ENCODE measurements at places on chromosomes 3 and 15. TPM values are rescaled to one million over a fixed set of nuclear protein-coding genes. Genes with fewer than 3 reads are reported as not detected.

Gene CEMIP
- 18.1 TPM for total RNA-seq

Gene SMCO1
- not detected for total RNA-seq

Gene CPN2
- not detected for total RNA-seq

Gene GOLGA6L10
- total RNA-seq, result 0.07 TPM

Gene CIAO2A
- total RNA-seq, result 179 TPM

Gene FRMD5
- 13.2 TPM for total RNA-seq

Gene PLSCR5
- total RNA-seq, result not detected

DNA sequence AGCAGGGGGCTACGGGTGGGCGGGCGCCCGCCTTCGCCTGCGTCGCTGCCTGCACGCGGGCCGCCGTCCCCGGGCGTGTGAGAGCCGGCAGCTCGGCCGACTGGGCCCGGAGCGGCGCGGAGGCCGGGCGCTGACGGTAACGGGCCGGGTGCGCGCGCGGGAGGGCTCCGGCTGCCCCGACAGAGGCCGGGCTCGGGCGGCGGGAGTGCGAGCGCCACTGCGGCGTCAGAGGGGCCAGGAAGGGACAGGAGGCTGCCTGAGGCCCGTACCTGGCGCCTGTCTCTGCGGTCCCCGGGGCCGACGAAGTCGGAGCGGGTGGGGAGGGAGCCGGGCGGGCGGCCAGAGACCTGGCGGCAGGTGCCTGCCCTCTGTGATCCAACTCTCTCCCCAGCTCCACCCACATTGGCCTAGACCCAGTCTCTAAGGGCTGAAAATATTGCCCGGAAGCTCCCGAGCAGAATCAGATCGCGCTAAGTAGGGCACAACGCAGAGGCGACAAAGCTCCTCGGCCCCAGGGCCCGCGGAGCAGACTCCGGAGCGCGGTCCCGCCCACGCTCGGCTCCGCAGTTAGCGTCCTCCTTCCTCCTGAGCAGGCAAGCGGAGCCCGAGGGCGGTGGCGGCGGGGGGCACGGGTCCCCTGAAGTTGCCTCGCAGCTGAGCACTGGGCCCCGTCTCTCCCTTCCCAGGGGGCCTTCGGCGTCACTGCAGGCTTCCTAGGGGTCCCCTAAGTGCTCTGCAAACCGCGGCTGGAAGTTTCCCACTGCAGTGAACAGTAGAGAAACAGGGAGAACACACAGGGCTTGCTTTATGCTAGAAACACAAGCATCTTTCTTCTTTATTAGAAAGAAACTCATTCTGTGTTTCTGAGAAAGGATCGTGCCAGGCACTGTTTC lies at the start of gene MAN2A2:
Gene MAN2A2, plus strand, starts transcription at position 463 of the 893 bp plus-strand sequence. CDS start 906 bp downstream, outside the sequence.
- peak; percentile 12 for DNase-seq

GRCh38 chr3:105473521-105474223 lies 107.0 kb downstream of the ALCAM start:
- DNase-seq, result peak; percentile 14

DNA sequence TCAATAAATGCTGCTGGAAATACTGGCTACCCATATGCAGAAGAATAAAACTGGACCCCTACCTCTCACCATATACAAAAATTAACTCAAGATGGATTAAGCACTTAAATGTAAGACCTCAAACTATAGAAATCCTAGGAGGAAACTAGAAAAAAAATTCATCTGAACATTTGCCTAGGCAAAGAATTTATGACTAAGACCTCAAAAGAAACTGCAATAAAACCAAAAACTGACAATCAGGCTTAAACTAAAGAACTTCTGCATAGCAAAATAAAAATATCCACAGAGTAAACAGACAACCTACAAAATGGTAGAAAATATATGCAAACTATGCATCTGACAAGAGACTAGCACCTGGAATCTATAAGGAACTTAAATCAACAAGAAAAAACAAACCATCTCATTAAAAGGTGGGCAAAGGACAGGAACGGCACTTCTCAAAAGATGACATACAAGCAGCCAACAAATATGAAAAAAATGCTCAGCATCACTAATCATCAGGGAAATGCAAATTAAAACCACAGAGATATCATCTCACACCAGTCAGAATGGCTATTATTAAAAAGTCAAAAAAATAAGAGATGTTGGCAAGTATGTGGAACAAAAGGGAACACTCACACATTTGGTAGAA lies 47.0 kb downstream of the MYO9A start:
- DNase-seq, result no peak

- no peak for DNase-seq
Observed at GRCh38 chr3:101133652-101134051, 140.4 kb upstream of the ABI3BP start.

GRCh38 chr3:126850370-126851085 lies 132.4 kb upstream of the PLXNA1 start:
- peak; percentile 84 for DNase-seq

GRCh38 chr15:35746121-35746520 lies 200.2 kb upstream of the DPH6 start:
- DNase-seq, result no peak

- no peak for DNase-seq
Observed at GRCh38 chr15:53401503-53401902, 358.0 kb downstream of the WDR72 start.

GRCh38 chr15:63595065-63595464 lies 2.1 kb upstream of the FBXL22 start:
- DNase-seq, result no peak

- no peak for DNase-seq
Observed at GRCh38 chr3:77815467-77815866, 775.6 kb downstream of the ROBO2 start.

GRCh38 chr15:57600197-57600596 lies 8.5 kb downstream of the MYZAP start:
- DNase-seq, result no peak

- DNase-seq, result no peak
Observed at GRCh38 chr15:31325595-31326155, 960 bp upstream of the KLF13 start.

GRCh38 chr3:65313666-65314065 lies 625.9 kb upstream of the ADAMTS9 start:
- DNase-seq, result no peak

DNA sequence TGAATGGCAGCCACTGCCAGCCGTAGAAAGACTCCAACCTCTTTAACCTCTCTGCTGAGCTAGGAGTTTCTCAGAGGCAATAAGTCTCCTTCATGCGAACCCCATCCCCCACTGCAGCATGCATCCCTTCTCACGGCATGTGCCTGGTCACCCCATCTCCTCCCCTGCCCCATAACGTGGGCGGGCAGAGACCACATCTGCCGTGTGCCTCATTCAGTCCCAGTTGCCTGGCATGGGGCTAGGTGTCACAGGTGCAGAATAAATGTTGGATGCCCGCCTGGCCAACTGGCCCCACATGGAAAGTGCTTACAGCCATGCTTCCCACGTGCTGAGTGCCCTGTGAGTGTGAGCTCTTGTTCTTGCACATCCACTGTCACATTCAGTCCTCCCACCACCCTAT lies 43.5 kb upstream of the NTRK3 start:
- no peak for DNase-seq

GRCh38 chr3:134057006-134057653 lies 27.4 kb upstream of the SLCO2A1 start:
- DNase-seq, result peak; percentile 26

DNA sequence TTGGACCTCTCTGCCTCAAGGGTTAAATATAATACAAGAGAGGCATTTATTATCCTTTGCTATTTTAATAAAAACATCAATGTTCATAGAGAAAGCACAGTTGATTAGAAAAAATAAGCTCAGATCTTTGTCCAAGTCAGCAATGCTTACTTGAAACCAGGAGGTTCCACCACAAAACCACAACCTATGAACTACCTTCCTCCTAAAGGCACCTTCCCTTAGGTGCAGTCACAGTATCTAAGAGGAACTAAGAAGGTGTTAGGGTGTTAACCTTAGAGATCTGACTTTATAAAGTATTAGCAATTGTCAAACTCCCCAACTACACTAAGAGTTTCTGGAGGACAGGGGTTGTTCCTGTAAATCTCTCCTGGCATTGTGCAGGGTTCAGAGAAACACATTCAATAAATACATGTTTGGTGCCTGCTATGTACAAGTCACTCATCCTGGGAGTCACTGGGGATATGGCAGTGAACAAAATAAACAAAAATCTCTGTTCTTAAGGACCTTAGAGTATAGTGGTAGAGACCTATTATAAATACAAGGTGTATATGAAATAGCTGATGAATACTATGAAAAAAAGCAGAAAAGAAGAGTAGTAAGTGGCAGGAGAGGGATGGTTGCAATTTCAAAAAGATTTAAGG lies 208.6 kb downstream of the NFKBIZ start:
- DNase-seq, result no peak

- DNase-seq, result no peak
Observed at GRCh38 chr3:58880182-58880581, 169.6 kb downstream of the CFAP20DC start.

DNA sequence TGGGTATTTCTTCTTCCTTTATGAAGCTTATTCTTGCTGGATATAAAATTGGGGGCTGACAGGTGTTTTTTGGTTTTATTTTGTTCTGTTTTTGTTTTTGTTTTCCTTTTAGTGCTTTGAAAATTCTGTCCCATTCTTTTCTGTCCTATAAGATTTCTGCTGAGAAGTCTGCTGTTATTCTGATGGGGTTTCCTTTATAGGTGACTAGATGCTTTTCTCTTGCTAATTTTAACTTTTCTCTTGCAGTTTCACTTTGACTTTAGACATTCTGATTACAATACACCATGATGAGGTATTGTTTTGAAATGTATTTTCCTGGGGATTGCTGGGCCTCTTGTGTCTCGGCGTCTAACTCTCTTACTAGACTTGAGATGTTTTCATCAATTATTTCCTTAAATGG lies 22.8 kb downstream of the TTC14 start:
- DNase-seq, result no peak

DNA sequence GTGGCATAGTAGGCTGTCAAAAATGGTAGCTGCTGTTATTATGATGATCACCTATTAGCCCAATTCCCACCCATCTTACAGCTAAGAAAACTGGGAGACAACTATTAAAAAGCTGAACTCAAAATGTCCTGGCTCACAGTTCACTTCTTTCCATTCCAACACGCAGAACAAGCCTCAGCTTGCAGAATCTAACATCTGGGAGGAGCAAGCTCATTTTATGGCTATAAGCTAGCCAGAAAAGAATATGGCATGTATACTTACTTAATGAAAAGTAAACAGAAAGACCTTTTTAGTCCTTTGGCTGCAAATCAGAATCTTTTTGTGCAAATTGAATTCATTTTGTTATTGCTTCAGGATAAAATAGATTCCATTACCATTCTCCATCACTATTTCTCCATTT lies 34.8 kb upstream of the CFAP20DC start:
- DNase-seq, result no peak

Data from A172 (cell line).